Uterus (tissue), 4 donors: ENCODE measurements at places on chromosomes 5 and 9. TPM values are rescaled to one million over a fixed set of nuclear protein-coding genes. Genes with fewer than 3 reads are reported as not detected.

Gene NUTM2G
- not detected for total RNA-seq

Gene NPM1
- total RNA-seq, result 21,851 TPM

Gene CER1
- total RNA-seq, result 0.97 TPM

Gene KIAA1958
- 7.4 TPM for total RNA-seq

Gene SLC4A9
- not detected for total RNA-seq

GRCh38 chr5:7897014-7897600, 28.2 kb downstream of the MTRR start:
- no peaks in the 10 kb centered on the region for H3K4me1 ChIP-seq
- H3K27me3 ChIP-seq, result no peaks in the 10 kb centered on the region
- no peak for DNase-seq
- H3K27ac ChIP-seq, result no peak overlapping the region
- no peaks in the 10 kb centered on the region for H3K36me3 ChIP-seq

DNA sequence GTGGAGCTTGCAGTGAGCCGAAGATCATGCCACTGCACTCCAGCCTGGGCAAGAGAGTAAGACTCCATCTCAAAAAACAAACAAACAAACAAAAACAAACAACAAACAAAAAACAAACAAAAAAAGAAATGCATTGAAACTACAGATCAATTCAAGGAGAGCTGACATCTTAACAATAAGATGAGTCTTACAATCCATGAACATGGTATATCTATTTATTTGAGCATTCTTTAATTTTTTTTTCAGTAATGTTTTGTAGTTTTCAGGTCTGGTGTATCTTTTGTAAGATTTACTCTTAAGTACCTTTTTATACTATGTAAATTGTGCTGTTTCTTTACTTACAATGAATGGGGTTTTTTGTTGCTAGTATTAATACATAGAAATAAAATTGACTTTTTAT, 140.1 kb upstream of the DAPK1 start:
- DNase-seq, result no peak
- no peaks in the 10 kb centered on the region for H3K27me3 ChIP-seq
- H3K4me3 ChIP-seq, result no peak overlapping the region
- no peak overlapping the region for H3K27ac ChIP-seq
- no peaks in the 10 kb centered on the region for H3K4me1 ChIP-seq
- no peaks in the 10 kb centered on the region for H3K36me3 ChIP-seq

DNA sequence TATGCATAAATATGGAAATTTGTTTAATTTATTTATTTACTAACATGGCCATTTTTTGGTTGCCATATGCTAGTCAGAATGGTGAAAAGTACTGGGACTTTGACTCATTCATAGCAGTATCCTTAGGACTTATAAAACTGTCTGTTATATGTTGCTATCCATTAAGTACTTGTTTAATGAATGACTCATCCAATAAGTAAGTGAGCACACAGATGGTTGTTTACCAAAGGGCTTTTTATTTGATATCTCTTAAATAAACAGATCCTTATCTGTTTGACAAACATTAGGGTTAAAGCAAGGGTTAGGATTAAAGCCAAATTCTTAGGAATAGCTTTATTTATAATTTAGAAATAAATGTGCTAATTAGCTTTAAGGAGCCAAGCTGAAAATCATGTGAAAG, 183.4 kb downstream of the FBXO4 start:
- H3K27me3 ChIP-seq, result no peaks in the 10 kb centered on the region
- no peaks in the 10 kb centered on the region for H3K4me1 ChIP-seq
- no peak for DNase-seq
- H3K4me3 ChIP-seq, result no peak overlapping the region
- H3K27ac ChIP-seq, result no peak overlapping the region

GRCh38 chr9:78695519-78695918, 398.6 kb downstream of the PSAT1 start:
- no peaks in the 10 kb centered on the region for H3K36me3 ChIP-seq
- H3K27me3 ChIP-seq, result no peaks in the 10 kb centered on the region
- no peak overlapping the region for H3K4me3 ChIP-seq
- no peaks in the 10 kb centered on the region for H3K4me1 ChIP-seq
- H3K27ac ChIP-seq, result no peak overlapping the region
- no peak for DNase-seq

DNA sequence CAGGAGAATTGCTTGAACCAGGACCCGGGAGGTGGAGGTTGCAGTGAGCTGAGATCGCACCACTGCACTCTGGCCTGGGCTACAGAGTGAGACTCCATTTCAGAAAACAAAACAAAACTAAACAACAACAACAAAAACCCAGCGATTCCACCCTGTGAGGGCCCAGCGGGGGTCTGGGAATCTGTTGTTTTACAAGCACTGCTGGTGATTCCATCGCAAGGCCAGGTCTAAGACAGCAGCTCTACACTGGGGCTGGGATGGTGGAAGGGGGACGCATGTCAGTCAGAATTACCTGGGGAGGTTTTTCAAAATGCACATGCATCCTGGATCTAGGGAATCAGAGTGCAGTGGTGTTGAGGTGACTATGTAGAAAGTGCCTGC, 90.9 kb downstream of the ANKRD55 start:
- H3K27me3 ChIP-seq, result no peaks in the 10 kb centered on the region
- H3K36me3 ChIP-seq, result no peaks in the 10 kb centered on the region
- no peak overlapping the region for H3K27ac ChIP-seq
- DNase-seq, result no peak

DNA sequence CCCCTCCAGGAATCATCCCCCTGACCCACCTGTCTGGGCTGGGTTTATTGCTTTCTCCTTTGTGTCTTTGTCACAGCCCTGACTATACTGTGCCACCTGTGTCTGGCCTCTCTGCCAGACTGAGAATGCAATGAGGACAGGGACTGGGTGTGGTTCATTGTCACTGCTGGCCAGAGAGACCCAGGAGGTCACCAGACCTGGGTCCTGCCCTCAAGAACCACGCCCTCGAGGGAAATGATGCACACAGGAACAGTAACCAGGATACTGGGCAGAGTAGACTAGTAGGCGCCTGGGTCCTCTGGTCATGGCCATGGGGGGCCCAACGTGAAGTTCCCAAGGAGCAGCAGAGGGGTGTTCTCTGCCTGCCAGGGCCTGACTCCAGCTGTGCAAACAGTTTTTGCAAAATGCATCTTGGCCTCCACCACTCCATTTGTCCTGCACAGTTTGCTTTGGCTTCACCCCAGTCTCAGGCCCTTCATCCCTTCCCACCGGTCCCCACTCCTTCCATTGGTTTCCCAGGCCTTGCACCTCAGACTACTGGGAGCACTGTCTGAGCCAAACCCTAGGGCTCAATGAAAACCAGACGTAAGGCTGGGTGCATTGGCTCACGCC, 17.8 kb downstream of the RGS3 start:
- H3K4me3 ChIP-seq, result no peak overlapping the region
- DNase-seq, result no peak
- no peaks in the 10 kb centered on the region for H3K36me3 ChIP-seq
- H3K4me1 ChIP-seq, result peaks cover 8% of the 10 kb centered on the region

DNA sequence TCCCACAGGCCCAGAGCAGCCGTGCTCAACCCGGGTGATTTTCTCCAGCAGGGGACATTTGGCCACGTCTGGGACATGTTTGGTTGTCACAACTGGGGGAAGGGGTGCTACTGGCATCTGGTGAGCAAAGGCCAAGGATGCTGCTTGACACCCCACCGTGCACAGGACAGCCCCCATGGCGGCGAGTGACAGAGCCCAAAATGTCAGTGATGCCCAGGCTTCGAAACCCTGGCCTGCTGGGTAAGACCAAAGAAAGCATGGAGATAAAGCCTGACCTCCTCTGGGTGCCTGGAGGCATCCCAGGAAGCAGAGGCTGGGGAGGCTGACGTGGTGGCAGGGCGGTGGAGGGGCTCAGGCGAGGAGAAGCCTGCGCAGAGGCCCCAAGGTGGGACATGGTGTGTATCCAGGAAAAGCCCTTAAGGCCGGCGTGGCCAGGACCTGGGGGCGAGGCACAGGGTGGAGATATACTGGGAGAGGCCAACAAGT, 66.4 kb downstream of the ZNF354C start:
- no peaks in the 10 kb centered on the region for H3K36me3 ChIP-seq
- H3K27ac ChIP-seq, result no peak overlapping the region
- H3K4me1 ChIP-seq, result no peaks in the 10 kb centered on the region

DNA sequence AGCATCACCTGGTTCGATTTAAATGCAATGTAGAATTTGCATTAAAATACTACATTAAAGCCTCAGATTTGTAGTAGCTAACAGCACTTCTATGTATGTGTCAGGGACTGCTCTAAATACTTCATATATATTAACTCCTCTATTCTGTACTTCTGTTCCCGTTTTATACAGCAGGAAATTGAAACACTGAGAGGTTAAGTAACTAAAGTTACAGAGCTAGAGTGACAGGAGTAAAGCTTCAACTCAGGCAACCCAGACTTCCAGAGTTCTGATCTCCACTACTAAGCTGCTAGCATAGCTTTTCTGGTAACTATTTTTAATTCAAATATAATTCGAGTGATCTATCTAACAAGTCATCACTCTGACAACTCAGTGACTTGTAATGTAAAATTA, 619 bp upstream of the APC start:
- peak overlapping the region; percentile 64 for H3K27ac ChIP-seq
- no peaks in the 10 kb centered on the region for H3K27me3 ChIP-seq
- H3K4me3 ChIP-seq, result peak overlapping the region; percentile 74
- no peak for DNase-seq
- H3K36me3 ChIP-seq, result no peaks in the 10 kb centered on the region

GRCh38 chr9:13863112-13863511, 450.8 kb downstream of the NFIB start:
- H3K36me3 ChIP-seq, result no peaks in the 10 kb centered on the region
- H3K27ac ChIP-seq, result peak overlapping the region; percentile 29
- DNase-seq, result peak; percentile 58
- no peak overlapping the region for H3K4me3 ChIP-seq

DNA sequence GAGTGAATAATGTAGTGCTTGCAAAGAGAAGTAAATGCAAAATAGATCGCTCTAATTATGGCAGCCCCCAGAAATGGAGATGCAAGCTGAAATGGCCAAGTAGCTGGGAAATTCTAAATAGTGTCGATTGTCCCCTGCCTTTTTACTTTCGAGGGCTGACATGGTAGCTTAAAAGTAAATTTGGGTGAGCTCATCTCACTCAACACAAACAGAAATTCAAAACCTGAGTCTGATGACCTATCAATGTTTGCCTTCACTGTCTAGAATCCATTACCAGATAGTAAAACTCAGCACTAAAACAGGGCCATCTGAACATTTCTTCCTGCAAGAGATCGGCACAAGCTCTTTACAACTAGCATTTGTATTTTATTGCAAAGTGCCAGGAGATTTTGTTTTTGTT, 7.0 kb upstream of the LHX2 start:
- peaks cover 90% of the 10 kb centered on the region for H3K27me3 ChIP-seq
- H3K36me3 ChIP-seq, result no peaks in the 10 kb centered on the region

GRCh38 chr5:179827680-179828079, 7.0 kb downstream of the SQSTM1 start:
- no peak overlapping the region for H3K4me3 ChIP-seq
- H3K27ac ChIP-seq, result peak overlapping the region; percentile 37
- no peaks in the 10 kb centered on the region for H3K36me3 ChIP-seq
- DNase-seq, result no peak

- H3K27ac ChIP-seq, result peak within 1 kb of the TSS; percentile 83
- no peaks in the 10 kb centered on the region for H3K27me3 ChIP-seq
- peak; percentile 87 for DNase-seq
- H3K4me1 ChIP-seq, result no peaks in the 10 kb centered on the region
- peak within 1 kb of the TSS; percentile 58 for H3K4me3 ChIP-seq
These were observed at the start of gene PTGR1 for GRCh38 chr9:111599092-111599954. TSS of gene PTGR1 (minus strand) at chr9:111599647. CDS start at chr9:111597422, 2,225 bp downstream.

DNA sequence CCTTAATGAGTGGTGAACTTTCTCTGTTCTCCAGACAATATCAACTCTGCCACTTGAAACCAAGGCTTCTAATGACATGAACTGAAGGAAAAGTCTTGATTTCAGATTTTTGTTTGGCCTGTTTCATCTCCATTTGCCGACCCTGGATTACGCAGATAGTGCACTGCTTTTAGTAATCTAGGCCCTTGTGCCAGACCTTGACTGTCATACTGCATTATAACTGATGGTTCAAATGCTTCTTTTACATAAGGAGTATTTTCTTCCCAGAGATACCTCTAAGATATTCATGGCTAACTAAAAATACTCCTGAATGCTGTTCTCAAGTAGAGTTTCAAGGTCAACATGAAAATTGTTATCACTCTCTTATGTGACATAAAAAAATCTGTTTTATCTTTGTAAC, 238.7 kb upstream of the SEMA6A start:
- no peaks in the 10 kb centered on the region for H3K4me1 ChIP-seq
- H3K4me3 ChIP-seq, result no peak overlapping the region
- no peaks in the 10 kb centered on the region for H3K36me3 ChIP-seq
- H3K27ac ChIP-seq, result no peak overlapping the region
- DNase-seq, result no peak
- no peaks in the 10 kb centered on the region for H3K27me3 ChIP-seq
